ENCODE measurements at places on chromosomes 11 and 22.

- peak; percentile 94 for DNase-seq
Measured at GRCh38 chr22:20093418-20094196, 13.6 kb downstream of the DGCR8 start.

DNA sequence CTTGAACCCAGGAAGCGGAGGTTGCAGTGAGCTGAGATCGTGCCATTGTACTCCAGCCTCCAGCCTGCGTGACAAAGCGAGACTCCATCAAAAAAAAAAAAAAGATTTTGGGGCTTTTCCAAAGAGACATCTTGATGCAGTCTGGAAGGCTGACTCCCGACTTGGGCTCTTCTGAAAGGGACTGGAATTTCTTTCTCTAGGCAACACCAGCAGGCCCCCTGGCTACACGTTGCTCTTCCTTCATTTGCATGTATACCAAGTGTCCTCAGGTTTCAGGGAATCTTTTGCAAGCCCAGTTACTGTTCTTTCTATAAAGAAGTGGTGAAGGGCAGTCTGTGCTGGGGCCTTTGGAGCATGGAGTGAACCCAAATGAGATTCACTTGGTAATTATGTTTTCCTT, 211.0 kb downstream of the GRIK4 start:
- no peak for DNase-seq

DNA sequence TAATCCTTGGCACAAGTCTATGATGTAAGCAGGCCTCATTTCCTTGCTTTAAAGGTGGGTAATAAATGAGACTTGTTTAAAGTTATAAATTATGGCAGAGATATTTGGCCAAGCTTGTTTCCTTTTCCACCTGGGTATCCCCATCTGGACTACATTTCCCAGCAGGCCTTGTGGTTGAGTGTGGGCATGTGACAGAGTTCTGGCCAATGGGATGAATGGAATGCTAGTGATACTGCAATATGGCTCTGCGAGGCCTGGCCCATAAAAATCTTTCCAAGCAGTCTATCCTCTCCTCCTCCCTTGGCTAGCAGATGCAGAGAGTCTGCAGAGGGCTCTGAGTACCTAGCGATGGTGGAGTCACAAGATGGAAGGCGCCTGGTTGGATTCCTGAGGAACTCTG, 102.5 kb downstream of the TIMP3 start:
- no peak for DNase-seq

GRCh38 chr11:109490953-109491635, 69.1 kb downstream of the C11orf87 start:
- no peak for DNase-seq

DNA sequence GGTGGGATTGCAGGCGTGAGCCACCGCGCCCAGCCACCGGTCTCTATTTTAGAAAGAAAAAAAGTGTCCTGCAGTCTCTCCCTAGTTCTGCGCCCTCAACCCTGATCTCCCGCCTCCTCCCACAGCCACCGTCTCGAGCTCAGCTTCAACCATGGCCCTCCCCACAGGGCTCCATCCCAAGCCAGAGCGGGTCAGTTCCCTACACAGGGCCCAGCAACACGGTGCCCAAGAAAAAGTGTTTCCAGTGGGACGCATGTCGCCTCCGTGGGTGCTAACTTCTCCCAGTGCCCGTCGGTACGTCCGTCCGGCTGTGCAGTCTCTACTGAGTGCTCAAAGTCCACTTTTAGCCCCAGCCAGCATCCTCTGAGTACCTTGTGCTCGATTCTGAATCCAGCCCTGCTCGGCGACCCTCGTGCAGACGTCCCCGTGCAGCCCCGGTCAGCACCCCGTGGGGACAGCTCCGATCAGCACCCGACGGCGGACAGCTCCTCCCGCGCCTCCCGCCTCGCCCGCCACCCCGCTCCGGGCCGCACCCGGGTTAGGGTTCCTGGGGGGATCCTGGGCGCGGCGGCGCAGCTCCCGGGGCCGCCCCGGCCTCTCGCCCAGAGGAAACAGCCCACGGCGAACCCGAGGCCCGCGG, 657 bp upstream of the MAPK8IP2 start:
- no peak for DNase-seq

DNA sequence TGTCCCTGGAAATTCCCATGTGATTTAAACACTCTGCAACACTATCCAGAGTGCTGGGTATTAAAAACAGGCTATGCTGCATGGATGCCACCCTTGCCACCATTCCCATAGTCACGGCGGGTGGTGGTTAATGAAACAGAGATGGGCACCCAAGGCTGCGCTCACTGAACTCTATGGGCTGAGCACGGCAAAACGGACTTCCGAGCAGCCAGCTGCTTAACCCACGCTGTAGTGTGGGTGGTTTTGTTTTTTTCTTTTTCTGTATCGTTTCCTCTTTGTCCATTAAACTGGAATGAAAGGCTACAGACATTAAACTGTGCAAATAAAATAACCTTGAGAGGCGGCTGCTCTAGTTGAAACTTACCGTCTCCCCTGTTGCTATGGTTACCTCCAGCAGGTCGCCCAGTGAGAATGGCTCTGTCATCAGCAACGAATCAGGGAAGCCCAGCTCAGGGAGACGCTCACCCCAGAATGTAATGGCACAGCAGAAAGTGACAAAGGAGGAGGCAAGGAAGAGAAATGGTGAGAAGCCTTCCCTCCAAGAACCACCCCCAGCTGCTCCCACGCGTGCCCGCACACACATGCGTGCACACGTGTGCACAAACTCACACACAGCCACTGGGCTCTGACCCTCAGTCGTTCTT, 102.1 kb downstream of the C11orf91 start:
- DNase-seq = peak; percentile 42
